ENCODE measurements at places on chromosomes 12 and 14.

- peak; percentile 79 for DNase-seq
These were observed 9.2 kb upstream of the LBHD2 start for GRCh38 chr14:103074729-103075367.

DNA sequence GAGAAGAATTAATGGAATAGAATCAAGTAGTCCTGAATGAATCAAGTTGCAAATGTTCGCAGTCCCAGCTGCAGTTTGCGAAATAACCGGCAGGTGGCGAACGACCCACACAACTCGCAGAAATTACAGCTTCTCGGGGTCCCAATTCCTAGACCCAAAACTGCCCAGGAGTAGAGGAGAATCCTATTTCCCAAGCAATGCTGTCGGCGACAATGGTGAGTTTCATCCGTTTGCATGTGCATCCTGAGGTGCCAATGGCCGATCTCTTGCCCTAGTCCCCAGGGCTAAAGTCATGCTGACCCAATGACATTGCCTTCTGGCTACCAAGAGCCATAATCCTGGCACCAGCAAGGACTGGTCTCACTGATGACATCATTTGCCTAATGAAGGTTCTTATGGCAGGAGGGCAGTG is 8.5 kb upstream of the ASCL1 start:
- DNase-seq: peak; percentile 95

DNA sequence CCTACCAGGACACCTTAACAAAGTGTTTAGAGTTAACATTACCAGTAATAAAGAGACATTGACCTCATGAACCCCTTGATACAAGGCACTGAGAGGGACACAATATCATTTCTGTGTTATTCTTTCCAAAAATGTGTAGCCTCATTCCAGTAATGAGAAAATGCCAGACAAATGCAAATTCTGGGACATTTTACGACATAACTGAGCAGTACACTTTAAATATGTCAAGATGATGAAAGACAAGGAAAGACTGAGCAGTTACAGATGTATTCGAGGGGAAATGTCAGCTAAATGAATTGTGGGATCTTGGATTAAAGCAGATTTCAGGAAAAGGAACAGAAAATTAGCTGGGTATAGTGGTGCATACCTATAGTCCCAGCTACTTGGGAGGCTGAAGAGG is 255.6 kb downstream of the ERC1 start:
- no peak for DNase-seq

GRCh38 chr12:121806546-121807423 is 3.0 kb downstream of the SETD1B start:
- DNase-seq: peak; percentile 78

DNA sequence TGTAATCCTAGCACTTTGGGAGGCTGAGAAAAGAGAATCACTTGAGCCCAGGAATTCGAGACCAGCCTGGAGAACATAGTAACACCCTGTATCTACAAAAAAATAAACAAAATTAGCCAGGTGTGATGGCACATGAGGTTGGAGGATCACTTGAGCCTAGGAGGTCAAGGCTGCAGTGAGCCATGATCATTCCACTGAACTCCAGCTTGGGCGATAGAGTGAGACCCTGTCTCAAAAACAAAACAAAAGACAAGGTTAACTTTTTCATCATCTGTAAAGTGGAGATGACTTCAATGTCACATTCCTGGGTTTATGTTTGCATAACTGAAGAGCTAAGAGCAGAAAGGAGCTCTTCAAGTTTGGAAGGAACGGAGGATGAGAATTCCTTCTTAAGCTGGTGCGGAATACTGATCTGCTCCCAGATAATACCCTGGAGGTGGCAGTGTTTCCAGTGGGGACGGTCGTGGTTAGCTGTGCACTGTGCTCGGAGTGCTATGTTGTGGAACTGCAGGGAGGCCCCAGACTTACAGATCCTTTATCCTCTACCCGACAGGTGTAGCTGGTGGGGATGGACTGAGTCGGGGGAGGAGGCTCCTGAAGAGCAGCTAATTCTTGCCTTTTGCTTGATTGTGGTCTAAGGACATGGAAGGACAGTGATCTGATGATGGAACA is 22.5 kb upstream of the BICD1 start:
- DNase-seq: no peak

DNA sequence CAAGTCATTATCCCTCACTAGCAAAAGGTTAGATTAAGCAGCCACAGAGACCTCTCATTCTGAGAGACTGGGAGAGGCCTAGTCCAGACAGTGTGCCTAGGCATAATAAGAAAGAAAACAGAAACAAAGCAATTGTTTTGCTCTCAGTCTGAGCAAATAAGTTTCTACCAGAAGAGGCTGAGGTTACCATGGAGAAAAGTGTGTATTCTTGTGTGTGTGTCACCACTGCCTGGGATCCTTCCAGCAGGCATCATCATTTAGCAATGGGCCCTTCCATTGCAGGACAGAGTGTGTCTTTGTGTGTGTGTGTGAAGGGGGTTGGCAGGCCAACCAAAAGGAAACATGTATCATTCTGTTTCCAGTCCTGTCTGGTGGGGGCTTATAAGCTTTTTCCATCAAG is 3.7 kb downstream of the EFS start:
- peak; percentile 8 for DNase-seq

GRCh38 chr12:55847033-55847432 is 4.3 kb upstream of the MMP19 start:
- no peak for DNase-seq

DNA sequence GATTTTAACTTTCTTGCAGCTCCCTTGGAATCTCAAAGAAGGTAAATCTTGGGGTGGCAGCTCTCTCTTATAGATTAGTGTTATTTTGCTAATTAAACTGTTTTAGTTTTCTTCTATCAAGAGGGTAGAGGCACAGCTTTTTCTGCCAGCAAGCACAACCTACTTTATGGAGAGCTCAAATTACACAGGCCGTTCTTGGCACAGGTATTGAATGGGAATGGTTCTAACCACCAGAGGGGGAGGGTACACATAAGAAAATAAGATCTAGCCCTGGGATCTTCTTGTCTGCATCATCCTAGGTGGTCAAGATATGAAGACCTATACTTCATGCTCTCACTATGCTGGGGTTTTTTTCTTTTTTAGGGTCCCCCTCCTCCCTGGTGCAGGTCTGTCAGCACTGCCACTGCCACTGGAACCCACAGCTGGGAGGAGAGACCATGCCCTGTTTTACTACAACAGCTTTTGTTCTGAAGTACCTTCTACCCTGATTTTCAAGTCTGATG is 48.6 kb upstream of the STAC3 start:
- DNase-seq: no peak

DNA sequence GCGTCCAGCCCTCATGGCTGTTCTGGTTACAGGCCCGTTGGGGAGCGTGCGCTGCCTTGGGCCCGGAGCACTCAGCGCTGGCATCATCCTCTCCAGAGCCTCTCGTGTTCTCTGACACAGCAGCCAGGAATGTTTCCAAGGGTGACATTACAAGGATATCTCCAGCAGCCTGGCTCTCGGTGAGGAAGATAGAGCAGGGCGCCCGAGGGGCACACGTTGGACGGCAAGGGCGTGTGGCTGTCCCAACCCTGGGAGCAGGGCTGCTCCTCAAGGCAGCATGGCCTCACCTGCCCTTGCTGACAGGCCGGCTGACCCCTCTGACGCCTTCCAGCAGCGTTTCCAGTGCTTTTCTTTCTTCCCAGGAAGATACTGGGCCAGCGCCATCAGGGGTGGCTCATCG is 14.4 kb downstream of the LRCOL1 start:
- DNase-seq: peak; percentile 66

GRCh38 chr12:46904406-46905238 is 78.8 kb upstream of the SLC38A4 start:
- DNase-seq: no peak

GRCh38 chr12:79155683-79156082 is 291.1 kb downstream of the SYT1 start:
- DNase-seq: no peak

- no peak for DNase-seq
These were observed 5.9 kb downstream of the G2E3 start for GRCh38 chr14:30564868-30565248.

DNA sequence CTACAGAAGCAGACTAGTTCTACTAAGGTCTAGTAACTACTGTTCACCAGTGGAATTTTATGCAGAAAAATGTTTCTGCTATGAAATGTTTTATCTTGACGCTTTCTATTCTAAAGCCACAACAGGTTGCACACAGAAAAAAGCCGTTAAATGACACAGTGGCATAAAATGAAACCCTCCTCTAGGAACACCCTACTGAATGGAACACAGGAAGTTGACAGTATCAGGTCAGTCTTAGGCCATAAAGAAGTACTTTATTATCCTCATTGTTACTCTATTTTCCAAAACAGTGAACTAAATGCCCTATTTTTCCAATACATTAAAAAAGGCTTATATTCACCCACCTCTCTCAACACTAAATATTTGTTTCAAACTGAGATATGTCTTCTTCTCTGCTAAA is 21.9 kb downstream of the EPS8 start:
- no peak for DNase-seq

GRCh38 chr12:30457621-30458289 is 237.9 kb downstream of the IPO8 start:
- DNase-seq: no peak

DNA sequence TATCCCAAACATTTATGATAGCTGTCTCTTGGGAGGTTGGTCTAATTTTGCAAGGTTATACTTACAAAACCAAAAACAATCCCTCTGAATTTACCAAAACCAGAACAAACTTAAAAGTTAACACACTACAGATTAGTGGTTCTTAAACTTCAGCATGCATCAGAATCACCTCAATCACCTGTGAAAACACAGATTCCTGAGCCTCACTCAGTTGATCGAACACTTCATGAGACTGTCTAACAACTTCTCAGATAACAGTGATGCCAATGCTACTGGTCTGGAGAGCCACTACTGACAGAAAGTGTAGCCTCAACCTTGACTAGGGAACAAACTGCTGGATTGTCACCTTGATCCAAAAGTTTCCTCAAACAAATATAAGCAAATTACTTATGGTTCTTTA is 44.2 kb downstream of the ATP2B1 start:
- DNase-seq: no peak

GRCh38 chr14:87014856-87015255 is 978.1 kb downstream of the GALC start:
- no peak for DNase-seq

GRCh38 chr14:66117600-66117999 is 368.6 kb upstream of the CCDC196 start:
- DNase-seq: no peak

DNA sequence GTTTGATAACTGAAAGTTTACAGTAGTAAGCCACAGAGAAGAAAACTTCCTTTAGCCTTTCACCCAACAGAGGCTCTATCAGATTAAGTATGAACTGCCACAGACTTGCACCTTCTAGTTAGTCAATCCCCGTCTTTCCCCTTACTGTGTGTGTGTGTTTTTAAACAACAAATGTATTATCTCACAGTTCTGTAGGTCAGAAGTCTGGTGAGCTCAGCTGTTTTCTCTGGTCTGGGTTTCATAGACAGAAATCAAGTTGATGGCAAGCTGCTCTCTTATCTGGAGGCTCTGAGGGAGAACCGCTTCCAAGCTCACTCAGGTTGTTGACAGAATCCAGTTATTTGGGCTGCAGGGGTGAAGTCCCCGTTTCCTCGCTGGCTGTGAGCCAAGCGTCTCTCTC is 320.5 kb downstream of the PRKD1 start:
- no peak for DNase-seq

DNA sequence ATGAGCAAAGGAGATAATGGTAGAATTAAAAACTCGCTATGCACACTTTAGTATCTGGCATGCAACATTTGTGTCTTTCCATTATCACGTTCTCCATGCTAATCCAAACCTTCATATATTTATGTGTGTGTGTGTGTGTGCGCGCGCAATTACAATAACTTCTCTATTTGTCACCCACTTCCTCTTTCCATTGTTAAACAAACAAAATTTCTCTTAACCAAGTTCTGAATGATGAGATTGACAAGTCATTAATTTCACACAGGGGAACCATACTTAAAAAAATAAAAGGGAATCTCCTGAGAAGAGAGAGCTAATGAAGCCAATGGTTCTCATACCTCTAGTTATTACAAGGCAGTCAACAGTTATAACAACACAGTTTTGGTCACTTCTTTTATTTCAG is 575.9 kb upstream of the MDGA2 start:
- no peak for DNase-seq

DNA sequence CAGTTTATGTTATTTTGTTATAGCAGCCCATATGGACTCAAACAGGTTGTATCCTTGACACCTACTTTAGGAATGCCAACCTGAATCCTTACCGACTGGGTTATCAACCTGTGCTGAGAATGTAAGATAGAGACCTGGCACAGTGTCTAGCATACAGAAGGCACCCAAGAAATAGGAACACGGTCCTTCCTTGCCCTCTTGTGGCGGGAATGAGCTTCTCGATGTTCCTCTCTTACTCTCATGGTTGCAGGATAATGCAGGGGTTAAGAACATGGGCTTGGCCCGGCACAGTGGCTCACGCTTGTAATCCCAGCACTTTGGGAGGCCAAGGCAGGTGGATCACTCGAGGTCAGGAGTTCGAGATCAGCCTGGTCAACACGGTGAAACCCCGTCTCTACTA is 6.5 kb downstream of the C12orf43 start:
- DNase-seq: peak; percentile 89

- DNase-seq: no peak
These were observed 699 bp upstream of the CD69 start for GRCh38 chr12:9761419-9761781.

- DNase-seq: peak; percentile 70
These were observed 1.9 kb downstream of the PPP1R3E start for GRCh38 chr14:23300687-23301223.

DNA sequence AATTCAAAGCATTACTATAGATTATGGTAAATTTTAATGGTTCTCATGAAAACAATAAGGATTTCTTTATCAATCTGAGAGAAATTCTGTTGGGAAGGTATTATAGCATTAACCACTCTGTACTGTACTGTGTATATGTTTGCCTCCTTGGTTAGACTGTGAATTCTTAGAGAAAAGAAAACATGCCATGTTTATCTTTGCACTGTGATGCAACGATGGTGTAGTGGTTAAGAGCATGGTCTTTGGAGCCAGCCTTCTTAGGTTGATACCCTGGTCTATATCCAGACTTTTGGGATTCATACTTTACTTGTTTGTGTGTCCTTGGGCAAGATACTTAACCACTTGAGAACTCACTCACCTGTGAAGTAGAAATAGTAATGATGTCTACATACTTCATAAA is 32.2 kb upstream of the NUBPL start:
- no peak for DNase-seq

GRCh38 chr12:74317078-74317601 is 220.5 kb upstream of the ATXN7L3B start:
- peak; percentile 78 for DNase-seq

DNA sequence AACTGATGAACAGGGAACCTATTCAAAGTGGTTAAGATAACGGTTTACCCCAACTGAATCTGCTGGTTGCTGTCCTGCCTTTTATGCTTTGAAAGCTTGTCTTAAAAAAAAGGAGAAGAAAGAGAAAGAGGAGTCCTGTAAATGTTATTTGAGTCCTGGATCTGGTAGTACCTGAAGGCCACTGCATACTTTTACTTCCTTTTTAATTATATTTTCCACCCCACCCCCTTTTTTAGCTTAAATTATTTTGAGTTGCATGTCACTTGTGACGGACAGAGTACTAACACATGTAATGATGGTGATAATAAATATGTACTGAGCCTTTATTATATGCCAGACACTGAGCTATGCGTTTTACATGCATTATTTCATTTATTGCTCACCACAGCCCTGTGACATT is 2.5 kb upstream of the AMIGO2 start:
- no peak for DNase-seq

All from endodermal cell (in vitro differentiated cells).